Activated T-helper 1 cell treated with anti-CD3 and anti-CD28 coated beads, Interleukin-12 subunit alpha, Interleukin-12 subunit beta, Interleukin-2, Interleukin-4 antibody, amounts not matched to agents 30 ng/mL and 10 ng/mL and 1 ng/mL, durations not matched to agents 14 hours and 24 hours and 36 hours (primary cell): ENCODE measurements at places on chromosomes 7 and 10. TPM values are rescaled to one million over a fixed set of nuclear protein-coding genes. Genes with fewer than 3 reads are reported as not detected.

DNA sequence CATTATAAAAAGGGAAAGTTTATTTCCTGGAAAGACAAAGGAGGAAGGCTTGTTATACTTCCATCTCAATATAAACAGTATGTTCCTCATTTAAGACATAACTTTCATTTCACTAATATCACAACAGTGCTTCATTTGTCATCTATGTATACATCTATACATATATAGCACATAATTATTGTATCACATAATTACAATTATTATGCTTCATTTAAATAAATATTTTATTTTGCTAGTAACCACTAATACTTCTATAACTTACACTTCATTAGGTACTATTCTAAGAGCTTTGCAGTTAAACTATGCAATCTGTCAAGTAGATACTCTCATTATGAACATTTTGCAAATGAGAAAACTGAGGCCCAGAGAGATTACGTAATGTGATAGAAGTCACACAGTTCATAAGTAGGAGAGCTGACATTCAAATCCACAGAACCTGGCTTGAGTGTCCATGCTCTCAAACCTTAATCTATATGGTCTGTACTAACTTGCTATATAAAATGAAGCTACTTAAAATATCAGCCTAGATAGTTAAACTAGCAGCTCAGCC, 86.5 kb downstream of the PPP1R3A start:
- H3K27me3 ChIP-seq: no peaks in the 10 kb centered on the region
- H3K36me3 ChIP-seq: no peaks in the 10 kb centered on the region
- no peaks in the 10 kb centered on the region for H3K4me1 ChIP-seq
- H3K27ac ChIP-seq: no peak overlapping the region

DNA sequence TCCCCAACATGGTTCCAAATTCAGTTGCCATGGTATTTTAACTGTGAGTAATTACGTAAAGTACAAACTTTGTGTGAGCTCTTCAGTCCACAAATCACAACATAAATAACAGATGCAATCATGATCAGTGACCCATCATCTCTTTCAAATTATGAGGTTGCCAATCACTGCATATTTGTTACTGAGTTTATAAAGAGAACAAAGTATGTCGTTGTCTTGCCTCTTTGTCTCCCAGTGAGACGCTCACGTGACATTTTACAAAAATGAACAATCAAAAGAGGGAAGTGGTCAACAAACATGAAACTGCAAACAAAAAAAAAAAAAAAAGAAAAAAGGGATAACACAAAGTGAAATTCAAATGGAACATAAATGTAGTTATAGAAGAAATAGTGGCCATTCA, 122.7 kb upstream of the PDSS1 start:
- no peak for DNase-seq
- no peak overlapping the region for H3K4me3 ChIP-seq
- H3K36me3 ChIP-seq: peaks cover 27% of the 10 kb centered on the region
- no peaks in the 10 kb centered on the region for H3K4me1 ChIP-seq

GRCh38 chr7:28862595-28863272, 95.4 kb downstream of the TRIL start:
- peaks cover 8% of the 10 kb centered on the region for H3K27me3 ChIP-seq
- DNase-seq: no peak
- H3K27ac ChIP-seq: no peak overlapping the region
- no peak overlapping the region for H3K4me3 ChIP-seq

DNA sequence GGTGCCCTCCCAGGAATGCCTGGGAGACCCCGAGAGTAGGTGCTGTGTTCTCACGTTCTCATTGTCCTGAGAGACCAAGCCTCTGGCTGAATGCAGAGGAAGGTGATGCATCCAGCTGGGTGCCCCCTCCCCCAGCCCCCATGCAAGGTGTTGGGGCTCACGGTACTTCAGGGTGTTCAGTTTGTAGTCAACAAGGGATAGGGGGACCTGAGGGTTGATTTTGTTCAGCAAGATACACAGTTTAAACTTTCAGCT, 60.4 kb upstream of the DUSP5 start:
- no peaks in the 10 kb centered on the region for H3K36me3 ChIP-seq
- no peak for DNase-seq
- H3K4me3 ChIP-seq: no peak overlapping the region
- peaks cover 8% of the 10 kb centered on the region for H3K4me1 ChIP-seq
- peak overlapping the region; percentile 50 for H3K27ac ChIP-seq
- H3K27me3 ChIP-seq: no peaks in the 10 kb centered on the region

- H3K4me3 ChIP-seq: no peak overlapping the region
- H3K27me3 ChIP-seq: no peaks in the 10 kb centered on the region
- no peak for DNase-seq
- no peaks in the 10 kb centered on the region for H3K4me1 ChIP-seq
Observed at GRCh38 chr10:81911328-81911727, 36.3 kb downstream of the NRG3 start.

DNA sequence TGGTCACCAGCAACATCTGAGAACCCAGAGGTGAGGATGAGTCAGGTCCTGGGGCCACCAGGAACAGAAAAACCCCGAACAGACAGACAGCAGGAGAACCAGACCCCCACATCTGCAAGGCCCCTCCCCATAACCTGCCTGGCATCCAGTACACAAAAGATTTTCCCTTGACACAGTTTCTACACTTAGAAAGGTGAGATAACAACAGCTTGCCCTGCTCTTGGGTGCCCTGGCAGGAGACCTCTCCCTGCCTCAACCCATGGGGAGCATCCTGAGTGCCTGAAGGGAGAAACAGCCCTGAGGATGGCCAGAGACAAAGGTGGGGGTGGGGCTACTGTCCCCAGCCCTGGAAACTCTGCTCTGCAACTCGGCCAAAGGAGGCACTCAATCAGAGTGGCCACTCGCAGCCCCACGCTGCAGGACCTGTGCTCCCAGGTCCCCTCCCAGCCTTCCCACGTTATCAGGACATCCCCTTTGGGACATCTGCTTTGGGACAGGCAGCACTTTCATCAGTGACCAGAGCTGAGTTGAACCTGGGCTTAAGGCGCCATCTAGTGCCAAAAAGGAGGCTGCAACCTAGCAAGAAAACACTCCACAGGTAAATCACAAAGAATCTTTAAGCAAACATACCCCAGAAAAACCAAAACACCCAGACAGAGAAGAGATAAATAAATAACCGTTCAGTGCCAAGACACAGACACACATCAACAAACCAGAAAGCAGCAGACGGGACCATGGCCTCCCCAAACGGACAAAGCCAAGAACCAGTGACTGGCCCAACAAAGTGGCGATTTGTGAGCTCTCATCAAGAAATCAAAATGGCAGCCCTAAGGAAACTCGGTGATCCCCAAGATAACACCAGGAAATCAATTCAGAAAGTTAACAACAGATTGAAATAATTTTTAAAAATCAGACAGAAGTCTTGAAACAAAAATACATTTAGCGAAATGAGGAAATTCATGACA, 233.7 kb downstream of the PTPRN2 start:
- H3K4me3 ChIP-seq: no peak overlapping the region
- no peak for DNase-seq
- H3K4me1 ChIP-seq: no peaks in the 10 kb centered on the region
- no peaks in the 10 kb centered on the region for H3K36me3 ChIP-seq

DNA sequence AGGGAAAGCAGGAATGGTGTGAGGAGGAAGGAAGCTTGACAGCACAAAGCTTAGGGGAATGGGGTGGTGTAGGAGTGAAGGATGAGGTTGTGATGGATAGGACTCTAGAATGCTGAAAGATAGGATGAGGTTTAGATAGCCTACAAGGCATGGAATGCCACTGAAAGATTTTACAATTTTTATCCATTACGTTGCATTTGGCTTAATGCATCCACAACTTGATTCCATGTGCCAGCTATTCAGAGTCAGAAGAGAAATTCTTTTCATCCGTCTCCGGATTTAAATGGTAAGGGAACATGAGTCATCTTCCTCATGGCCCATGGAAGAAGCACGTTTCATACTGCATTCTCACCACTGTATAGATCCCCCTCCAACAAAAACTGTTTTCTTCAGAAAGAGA, 212.4 kb upstream of the BMPER start:
- no peaks in the 10 kb centered on the region for H3K36me3 ChIP-seq
- DNase-seq: no peak
- H3K4me3 ChIP-seq: no peak overlapping the region
- H3K27me3 ChIP-seq: no peaks in the 10 kb centered on the region

- DNase-seq: no peak
- H3K27me3 ChIP-seq: no peaks in the 10 kb centered on the region
- H3K36me3 ChIP-seq: peaks cover 39% of the 10 kb centered on the region
Observed at GRCh38 chr10:68955355-68955831, 577 bp upstream of the DDX21 start.

DNA sequence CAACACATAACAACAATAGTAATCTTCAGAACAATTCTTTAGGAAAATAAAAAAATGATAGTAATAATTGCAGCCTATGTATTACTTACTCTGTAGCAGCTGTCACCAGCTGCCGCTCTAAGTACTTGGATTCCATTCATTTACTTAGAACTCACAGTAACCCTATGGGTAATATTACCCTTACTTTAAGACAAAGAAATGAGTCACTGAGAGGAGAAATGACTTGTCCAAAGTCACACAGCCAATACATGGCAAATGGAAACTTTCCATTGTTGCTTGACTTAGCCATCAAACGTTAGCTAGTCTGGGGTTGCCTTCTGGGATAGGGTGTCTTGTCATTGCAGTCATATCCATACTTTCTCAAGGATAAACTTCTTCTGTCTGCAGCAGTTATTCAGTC, 3.6 kb downstream of the CCNY start:
- no peaks in the 10 kb centered on the region for H3K27me3 ChIP-seq
- H3K4me3 ChIP-seq: peak overlapping the region; percentile 25
- peak overlapping the region; percentile 85 for H3K27ac ChIP-seq
- H3K4me1 ChIP-seq: peaks cover 74% of the 10 kb centered on the region

- no peaks in the 10 kb centered on the region for H3K27me3 ChIP-seq
- H3K4me3 ChIP-seq: peak overlapping the region; percentile 88
- H3K4me1 ChIP-seq: peaks cover 55% of the 10 kb centered on the region
- peak; percentile 45 for DNase-seq
- peak overlapping the region; percentile 95 for H3K27ac ChIP-seq
Observed at GRCh38 chr7:121395494-121395960, 581 bp downstream of the FAM3C start.

GRCh38 chr10:72238392-72239175, 22.5 kb upstream of the ASCC1 start:
- H3K4me1 ChIP-seq: peaks cover 30% of the 10 kb centered on the region
- no peak for DNase-seq
- peaks cover 26% of the 10 kb centered on the region for H3K36me3 ChIP-seq
- no peak overlapping the region for H3K27ac ChIP-seq
- H3K27me3 ChIP-seq: no peaks in the 10 kb centered on the region

- no peak overlapping the region for H3K27ac ChIP-seq
- no peaks in the 10 kb centered on the region for H3K27me3 ChIP-seq
- peaks cover 37% of the 10 kb centered on the region for H3K4me1 ChIP-seq
- peaks cover 29% of the 10 kb centered on the region for H3K36me3 ChIP-seq
- H3K4me3 ChIP-seq: no peak overlapping the region
Observed at GRCh38 chr7:149863500-149863899, 10.3 kb upstream of the ATP6V0E2 start.

DNA sequence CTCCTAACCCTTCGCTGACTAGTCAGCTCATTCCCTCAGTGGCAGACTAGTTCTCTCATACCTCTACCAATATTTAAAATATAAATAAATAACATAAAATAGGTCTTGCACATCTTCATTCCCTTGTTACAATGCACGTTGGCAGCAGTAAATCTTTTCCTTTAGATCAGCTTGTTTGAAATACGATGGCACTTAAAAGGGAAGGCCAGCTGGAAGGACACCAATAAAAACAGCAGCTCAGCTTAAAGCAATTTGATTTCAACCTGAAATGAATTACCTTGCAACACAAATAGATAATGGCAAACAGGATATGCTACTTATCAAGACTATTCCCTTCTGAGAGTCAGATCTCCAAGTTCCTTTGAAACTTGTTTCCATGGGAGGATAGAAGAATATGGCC, 321.8 kb downstream of the GFRA1 start:
- no peak overlapping the region for H3K27ac ChIP-seq
- no peaks in the 10 kb centered on the region for H3K36me3 ChIP-seq
- H3K27me3 ChIP-seq: no peaks in the 10 kb centered on the region
- DNase-seq: no peak
- H3K4me1 ChIP-seq: no peaks in the 10 kb centered on the region

- no peak overlapping the region for H3K27ac ChIP-seq
- no peaks in the 10 kb centered on the region for H3K4me1 ChIP-seq
- H3K36me3 ChIP-seq: no peaks in the 10 kb centered on the region
- DNase-seq: no peak
- peaks cover 3% of the 10 kb centered on the region for H3K27me3 ChIP-seq
Observed at GRCh38 chr7:43249823-43250145, 137.3 kb downstream of the HECW1 start.

GRCh38 chr7:332020-332517, 42.1 kb downstream of the FOXL3 start:
- H3K27me3 ChIP-seq: peaks cover 5% of the 10 kb centered on the region
- no peaks in the 10 kb centered on the region for H3K36me3 ChIP-seq
- no peaks in the 10 kb centered on the region for H3K4me1 ChIP-seq
- DNase-seq: no peak

GRCh38 chr10:110398419-110399105, 93.8 kb upstream of the SMNDC1 start:
- H3K27ac ChIP-seq: peak overlapping the region; percentile 59
- DNase-seq: no peak
- H3K4me1 ChIP-seq: peaks cover 68% of the 10 kb centered on the region
- no peak overlapping the region for H3K4me3 ChIP-seq
- H3K36me3 ChIP-seq: peaks cover 4% of the 10 kb centered on the region

DNA sequence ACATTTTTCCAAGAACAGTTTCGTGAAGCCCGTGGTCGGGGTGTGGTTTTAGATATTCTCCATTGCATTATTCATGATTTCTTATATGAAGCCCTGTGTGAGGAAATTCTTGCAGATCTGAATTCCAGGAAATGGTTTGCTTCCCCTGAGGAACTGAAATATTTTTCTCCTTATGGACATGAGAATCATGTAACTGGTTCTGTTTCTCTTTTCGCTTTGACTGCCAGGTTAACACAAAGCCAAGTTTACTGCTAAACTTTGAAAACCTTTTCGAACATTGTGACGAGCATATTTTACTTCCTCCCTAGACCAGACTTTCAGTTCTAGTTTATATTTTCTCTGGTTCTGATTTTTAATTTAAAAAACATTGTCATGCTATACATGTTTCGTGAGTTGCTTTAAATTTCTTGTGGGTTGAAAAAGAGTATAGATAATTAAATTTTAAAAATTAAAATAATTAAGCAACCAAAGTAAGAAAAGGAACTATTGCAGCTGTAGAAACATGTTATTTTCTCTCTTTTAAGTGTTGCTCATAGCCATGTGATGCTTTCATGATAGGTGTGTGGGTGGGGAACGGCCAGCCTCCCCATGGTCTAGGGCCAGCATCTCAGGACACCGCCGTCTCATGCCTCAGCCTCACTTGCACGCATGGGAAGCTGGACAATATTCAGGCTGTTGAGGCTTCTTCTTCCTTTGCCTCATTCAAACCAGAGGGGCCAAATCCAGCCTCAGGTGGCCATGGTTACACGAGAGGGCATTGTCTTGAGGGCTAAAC, 97.1 kb downstream of the CREB5 start:
- no peak overlapping the region for H3K4me3 ChIP-seq
- no peaks in the 10 kb centered on the region for H3K36me3 ChIP-seq

The PTPRN2 gene
- 0.41 and 0.47 TPM in 2 replicates for total RNA-seq

The SLC39A12 gene
- not detected in 2 replicates for total RNA-seq

The HOGA1 gene
- total RNA-seq: not detected in 2 replicates

The TBX20 gene
- 0.15 and 0.23 TPM in 2 replicates for total RNA-seq

The C10orf53 gene
- total RNA-seq: not detected in 2 replicates

The IGF2BP3 gene
- 2.5 and 2.7 TPM in 2 replicates for total RNA-seq

The FIS1 gene
- total RNA-seq: 138 and 143 TPM in 2 replicates

The CYP26C1 gene
- not detected in 2 replicates for total RNA-seq

The KAT6B gene
- 24.6 and 26.9 TPM in 2 replicates for total RNA-seq
